Mucosa of gallbladder (tissue), 1 donor: ENCODE measurements at places on chromosomes 1 and 21. TPM values are rescaled to one million over a fixed set of nuclear protein-coding genes. Genes with fewer than 3 reads are reported as not detected.

Gene F3
- 26.0 TPM for total RNA-seq

DNA sequence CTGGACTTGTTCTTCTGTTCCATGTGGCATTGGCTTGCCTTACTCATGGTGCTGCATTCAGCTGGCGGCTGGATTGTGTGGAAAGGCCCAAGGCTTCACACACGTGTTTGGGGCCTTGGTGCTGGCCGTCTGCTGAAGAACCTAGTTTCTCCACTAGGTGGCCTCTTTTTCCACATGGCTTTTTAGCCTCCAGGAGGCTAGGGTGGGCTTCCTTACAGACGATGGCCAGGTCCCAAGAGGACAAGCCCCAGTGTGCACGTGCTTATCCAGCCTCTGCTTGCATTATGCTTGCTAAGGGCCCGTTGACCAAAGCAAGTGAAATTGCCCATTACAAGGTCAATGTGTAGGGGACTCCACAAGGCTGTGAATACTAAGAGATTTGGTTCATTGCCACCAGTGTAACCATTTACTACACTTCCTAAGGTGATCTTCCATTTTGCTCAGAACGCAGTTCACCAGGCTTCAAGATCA, 47.5 kb upstream of the FOXO6 start:
- no peak for DNase-seq

Gene GALE
- total RNA-seq = 111 TPM

DNA sequence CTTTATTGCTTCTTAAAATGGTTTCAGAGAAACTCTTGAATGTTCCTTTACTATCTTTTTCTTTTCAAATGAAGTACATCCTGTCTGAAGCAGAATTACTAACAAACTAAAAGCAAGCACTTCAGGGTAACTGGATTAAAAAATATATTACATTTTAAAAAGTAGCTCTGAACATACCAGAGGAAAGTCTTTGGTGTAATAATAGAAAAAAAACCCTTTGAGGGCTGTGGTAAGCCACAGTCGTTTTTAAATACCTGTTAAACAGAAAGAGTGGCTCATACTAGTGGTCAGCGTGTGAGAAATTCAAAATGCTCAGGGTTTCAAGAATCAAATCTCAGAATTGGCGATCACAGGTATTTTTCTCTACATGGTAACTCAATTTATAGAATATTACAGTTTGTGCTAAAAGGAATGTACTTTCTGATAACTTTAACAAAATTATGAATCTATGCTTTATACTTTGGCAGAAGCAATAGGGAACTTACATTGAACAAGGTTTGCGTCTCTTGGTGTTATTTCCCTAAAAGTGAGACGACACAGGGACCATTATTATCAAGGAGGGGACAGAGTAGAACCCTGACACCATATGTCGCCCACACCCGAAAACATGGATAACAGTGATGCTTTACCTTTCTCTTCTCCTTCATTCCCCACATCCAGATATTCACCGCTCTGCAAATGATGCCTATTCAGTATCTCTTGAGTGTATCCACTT, 97.0 kb upstream of the DPH5 start:
- DNase-seq = no peak

Gene RAP1A
- total RNA-seq = 93.0 TPM

DNA sequence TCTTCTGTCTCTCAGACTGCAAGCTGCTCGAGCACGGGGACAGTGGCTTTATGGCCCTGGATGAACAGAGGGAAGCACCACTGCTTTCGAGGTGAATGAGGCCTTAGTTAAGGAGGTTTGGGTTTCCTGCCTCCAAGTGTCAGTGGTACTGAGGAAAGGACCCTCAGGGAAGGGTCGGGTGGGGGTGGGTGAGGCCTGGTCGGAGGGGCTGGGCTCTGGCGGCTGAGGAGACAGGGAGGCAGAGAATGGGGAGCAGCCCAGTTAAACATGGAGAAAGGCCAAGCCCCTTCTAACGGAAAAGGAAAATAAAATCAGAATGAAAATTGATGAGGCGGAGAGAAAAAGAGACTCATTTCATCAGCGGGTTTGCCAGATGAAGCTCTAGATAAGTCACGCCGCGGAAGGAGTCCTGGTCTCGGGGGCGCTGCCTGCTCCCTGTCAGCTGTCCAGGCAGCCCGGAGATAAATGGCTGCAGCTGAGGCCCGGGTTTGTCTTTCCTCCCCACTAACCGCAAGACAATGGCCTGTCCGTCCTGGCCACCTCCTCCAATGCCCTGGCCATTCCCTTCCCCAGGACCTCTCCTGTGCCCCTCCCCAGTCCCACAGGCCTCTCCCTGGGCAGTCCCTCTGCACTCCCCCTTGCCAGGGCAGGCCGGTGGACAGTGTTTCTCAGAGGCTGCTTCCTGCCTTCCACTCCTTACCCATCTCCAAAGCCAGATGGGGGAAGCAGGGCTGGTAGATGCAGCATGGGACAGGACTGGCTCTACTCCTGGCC, 55.2 kb downstream of the LRRN2 start:
- DNase-seq = no peak

Gene DENND2C
- 4.1 TPM for total RNA-seq

Gene TMPRSS2
- total RNA-seq = 147 TPM

Gene NBPF20
- 3.5 TPM for total RNA-seq

DNA sequence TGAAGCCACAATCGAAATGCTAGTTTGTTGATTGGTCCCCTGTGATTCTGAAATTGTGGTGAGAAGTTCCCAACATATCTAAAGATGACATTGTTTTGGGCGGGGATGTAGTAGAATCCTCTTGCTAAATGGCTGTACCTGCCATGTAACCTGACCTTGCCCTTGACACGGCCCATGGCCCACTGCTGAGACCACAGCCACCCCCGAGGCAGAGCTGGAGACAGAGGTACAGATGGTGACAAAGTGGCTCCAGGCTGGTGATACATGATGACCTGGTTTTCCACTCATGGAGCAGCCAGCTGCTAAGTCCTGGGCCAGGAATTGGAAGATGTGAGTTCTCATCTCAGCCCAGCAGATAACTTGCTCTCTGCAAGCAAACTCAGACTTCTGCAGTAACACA, 226.5 kb downstream of the FOXD2 start:
- no peak for DNase-seq

Gene E2F2
- total RNA-seq = 0.46 TPM

Gene PPM1J
- total RNA-seq = 1.1 TPM

GRCh38 chr1:115469703-115470476, 131.8 kb upstream of the NGF start:
- no peak for DNase-seq

DNA sequence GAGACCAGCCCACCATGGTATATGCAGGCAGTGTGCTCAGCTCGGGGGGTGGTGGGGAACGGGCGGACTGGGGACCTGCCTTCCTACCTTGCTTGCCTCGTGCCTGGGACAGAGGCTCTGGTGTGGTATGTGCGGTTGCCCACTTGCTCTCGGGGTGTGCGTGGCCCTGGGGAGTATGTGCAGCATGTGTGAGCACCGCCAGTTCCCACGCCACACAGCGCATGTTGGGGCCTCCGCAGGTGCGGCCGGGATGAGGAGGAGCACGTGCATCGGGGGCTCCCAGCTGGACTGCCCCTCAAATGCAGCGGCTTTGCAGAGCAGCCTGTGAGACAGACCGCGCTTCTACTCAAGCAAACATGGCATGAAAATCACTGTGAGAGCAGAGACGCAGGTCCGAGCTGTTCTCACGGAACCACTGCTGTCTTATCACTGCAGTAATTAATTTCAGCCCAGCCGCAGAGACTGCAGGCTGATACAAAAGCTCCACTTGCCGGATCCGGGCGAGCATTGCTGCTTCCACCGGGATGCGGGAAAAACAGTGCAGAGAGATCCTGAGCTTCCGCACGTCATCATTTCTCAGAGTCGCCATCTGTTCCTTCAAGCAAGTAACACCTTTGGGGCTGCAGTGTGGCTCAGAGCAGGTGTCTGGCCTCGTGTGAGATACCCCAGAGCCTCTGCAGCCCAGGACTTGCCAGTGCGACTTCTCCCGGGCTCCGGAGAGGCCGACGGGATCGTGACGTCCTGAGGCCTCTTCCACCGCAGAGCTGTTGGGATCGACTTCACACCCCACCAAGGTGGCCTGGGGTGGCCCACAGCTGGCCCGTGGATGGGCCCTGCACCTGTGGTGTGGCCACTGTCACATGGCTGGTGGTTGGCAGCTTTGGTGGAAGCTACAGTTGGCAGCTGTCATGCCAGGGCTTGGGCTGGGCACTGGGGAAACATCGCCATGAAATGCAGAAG, 92.6 kb upstream of the ACTRT2 start:
- no peak for DNase-seq

- no peak for DNase-seq
These were observed 344.4 kb downstream of the KCTD3 start for GRCh38 chr1:215911406-215911968.

Gene C1orf216
- total RNA-seq = 11.0 TPM

GRCh38 chr1:46479744-46480350, 9.8 kb upstream of the DMBX1 start:
- no peak for DNase-seq
